ENCODE measurements at places on chromosomes 13 and 19. TPM values are rescaled to one million over a fixed set of nuclear protein-coding genes. Genes with fewer than 3 reads are reported as not detected.

- no peak for DNase-seq
Observed at GRCh38 chr19:42161616-42162263, 29.5 kb upstream of the POU2F2 start.

GRCh38 chr19:18488838-18489626 is 32.8 kb downstream of the ELL start:
- DNase-seq, result no peak

DNA sequence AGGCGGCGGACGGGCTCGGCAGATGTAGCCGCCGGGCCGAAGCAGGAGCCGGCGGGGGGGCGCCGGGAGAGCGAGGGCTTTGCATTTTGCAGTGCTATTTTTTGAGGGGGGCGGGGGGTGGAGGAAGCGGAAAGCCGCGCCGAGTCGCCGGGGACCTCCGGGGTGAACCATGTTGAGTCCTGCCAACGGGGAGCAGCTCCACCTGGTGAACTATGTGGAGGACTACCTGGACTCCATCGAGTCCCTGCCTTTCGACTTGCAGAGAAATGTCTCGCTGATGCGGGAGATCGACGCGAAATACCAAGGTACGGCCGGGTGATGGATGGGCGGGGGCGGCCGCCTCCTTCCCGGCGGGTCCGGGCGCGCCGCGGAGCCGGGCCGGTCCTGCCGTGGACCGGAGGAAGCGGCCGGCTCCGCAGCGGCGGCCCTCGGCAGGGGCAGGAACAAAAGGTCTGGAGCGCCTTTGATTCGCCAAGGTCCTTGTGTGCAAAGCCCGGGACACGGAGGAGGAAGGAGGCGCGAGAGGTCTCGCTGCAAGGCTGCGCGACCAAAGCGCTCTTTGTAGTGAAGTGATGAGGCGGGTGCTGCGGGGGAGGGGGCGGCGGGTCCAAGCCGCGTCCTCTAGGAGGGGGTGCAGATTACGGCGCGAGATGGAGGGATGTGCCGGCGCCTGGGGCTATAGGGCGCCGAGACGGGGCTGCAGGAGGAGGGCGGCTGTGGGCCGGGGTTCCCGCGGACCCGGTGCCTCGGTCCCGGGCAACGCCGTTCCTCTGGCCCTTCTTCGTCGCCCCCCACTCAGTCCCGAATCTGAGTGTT is 689 bp downstream of the ING1 start:
- DNase-seq, result peak; percentile 49

GRCh38 chr13:98930151-98930591 is 47.7 kb downstream of the DOCK9 start:
- peak; percentile 95 for DNase-seq

- no peak for DNase-seq
Observed at GRCh38 chr19:4429771-4430171, 27.3 kb downstream of the CHAF1A start.

DNA sequence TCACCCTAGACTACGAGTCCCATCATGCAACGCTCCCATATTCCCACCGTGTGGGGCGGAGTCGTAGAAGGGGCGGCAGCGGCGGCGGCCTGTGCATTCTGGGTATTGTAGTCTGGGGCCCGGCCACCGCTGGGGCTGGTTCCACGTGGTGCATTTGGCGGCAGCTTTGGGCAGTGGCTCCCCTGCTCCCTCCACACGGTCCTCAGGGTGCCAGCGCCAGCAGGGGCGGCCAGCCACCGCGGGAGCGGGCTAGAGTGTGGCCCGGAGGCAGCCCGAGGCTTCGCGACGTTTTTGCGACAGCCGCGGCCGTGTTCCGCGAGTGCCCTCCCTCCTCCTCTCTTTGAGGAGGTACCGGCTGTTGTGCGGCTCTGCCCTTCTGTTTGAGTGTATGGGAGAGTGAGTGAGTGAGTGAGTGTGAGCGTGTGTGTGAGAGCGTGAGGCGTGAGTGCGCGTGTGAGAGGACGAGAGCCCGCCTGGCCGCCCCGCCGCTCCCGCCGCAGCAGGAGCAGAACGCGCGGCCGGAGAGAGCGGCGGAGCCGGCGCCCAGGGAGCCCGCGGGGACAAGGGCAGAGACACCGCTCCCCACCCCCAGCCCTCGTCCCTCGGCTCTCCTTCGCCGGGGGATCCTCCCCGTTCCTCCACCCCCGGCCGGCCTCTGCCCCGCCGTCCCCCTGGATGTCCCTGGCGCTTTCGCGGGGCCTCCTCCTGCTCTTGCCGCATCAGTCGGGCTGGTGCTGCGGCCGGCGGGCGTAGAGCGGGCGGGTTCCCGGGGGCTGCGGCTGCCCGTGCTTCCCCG is at the start of gene CDK8:
Gene CDK8 (plus strand): TSS at position 343 of the 796 bp plus-strand sequence. CDS start 513 bp downstream, outside the sequence.
- DNase-seq, result peak; percentile 99

DNA sequence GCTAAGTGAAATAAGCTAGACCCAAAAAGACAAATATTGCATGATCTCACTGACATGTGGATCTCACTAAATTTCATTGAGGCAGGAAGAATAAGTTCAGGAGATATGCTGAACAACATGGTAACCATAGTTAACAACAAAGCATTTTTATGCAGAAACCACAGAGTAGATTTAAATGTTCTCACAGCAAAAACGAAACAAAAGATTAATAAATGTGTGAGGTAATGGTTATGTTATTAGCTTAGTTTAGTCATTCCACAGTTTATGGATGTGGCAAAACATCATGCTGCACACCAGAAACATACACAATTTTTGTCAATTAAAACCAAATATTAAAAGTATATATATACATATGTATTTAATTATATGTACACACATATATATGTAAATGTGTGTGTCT is 765.8 kb downstream of the SLITRK5 start:
- no peak for DNase-seq

- no peak for DNase-seq
Observed at GRCh38 chr13:98537306-98537705, 39.6 kb downstream of the STK24 start.

GRCh38 chr13:47166336-47166735 is 269.5 kb upstream of the HTR2A start:
- no peak for DNase-seq

DNA sequence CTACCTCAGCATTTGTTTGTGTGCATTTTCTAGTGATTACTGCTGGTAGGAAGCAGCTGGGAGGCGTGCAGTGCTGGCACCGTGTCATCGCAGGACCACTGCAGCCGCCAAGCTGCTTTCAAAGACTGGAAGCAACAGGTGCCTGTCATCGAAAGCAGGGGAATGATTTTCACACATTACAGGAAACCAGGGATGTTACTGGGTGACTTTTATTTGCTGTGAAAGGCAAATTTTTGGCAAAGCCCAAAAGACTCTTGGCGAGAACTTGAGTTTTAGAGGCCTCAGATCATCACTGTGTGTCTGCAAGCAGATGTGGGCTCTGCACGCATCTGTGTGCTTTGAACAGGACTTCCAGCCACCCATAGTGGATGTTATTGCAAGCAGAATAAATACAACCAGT is 176.4 kb downstream of the FLT1 start:
- DNase-seq, result peak; percentile 17

DNA sequence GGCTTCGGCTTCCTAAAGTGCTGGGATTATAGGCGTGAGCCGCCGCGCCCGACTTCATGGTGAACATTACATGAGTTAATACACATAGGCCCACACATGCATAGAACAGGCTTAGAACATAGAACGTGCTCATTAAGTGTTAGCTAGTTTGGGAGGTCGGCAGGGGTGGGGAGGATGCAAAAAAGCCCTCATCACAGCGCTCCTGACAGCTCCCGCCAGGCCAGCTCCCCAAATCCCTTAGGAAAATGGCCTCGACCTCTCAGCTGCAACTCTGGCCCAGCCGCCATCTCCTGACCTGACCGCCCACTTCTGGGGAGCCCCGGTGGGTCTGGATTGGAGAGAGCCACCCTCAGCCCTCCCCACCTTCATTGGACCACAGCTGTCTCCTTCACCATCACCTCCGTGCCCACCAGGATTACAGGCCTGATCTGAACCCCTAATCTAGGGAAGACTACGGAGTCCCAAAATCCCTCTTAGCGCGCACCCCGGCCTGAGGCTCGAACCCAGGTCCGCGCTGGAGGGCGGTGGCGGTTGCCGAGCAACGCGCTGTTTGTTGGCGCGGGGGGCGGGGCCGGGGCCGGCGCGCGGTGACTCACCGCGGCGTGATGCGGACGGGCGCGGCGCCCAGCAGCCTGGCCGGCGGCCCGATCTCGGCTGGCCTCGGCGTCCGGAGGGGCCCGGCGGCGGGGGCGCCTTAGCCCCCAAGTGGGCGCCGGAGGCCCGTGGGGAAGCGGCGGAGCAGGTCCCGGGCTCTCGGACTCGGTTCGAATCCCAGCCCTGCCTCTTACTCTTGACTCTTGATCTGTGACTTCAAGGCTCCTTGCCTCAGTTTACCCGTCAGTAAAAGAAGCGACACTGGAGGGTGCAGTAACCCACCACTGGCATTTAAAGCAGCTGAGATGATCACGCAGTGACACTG is 26.7 kb upstream of the NANOS3 start:
- DNase-seq, result peak; percentile 89

GRCh38 chr13:31044364-31045285 is 112.2 kb downstream of the TEX26 start:
- peak; percentile 72 for DNase-seq

ZNF681 gene
- polyA plus RNA-seq, result 5.1 TPM

LILRB5 gene
- polyA plus RNA-seq, result 7.6 TPM

CLEC17A gene
- 0.13 TPM for polyA plus RNA-seq

ZNF253 gene
- 15.6 TPM for polyA plus RNA-seq

Data from large intestine (tissue), 12 donors.